ENCODE measurements at places on chromosomes 3 and 15. TPM values are rescaled to one million over a fixed set of nuclear protein-coding genes. Genes with fewer than 3 reads are reported as not detected.

AP3B2 gene
- 0.86 TPM for total RNA-seq

EIF3J gene
- 70.8 TPM for total RNA-seq

MYO5C gene
- total RNA-seq, result 11.1 TPM

INSYN1 gene
- 12.8 TPM for total RNA-seq

PHLDB2 gene
- total RNA-seq, result 125 TPM

All from posterior vena cava (tissue), 2 donors.